Renal pelvis (tissue), 12 donors: ENCODE measurements at places on chromosomes 7 and 10.
A peak's percentile ranks its signal among the peaks of the same experiment; 100 is the strongest.

- peak; percentile 11 for DNase-seq
These were observed 847 bp downstream of the BTAF1 start for GRCh38 chr10:91924212-91925021.

GRCh38 chr10:34369120-34369519 lies 446.0 kb downstream of the PARD3 start:
- no peak for DNase-seq

GRCh38 chr7:71131256-71132126 lies 453 bp upstream of the GALNT17 start:
- peak; percentile 79 for DNase-seq

- DNase-seq = no peak
These were observed 9.4 kb downstream of the ASB13 start for GRCh38 chr10:5656737-5657579.

- DNase-seq = no peak
These were observed 15.1 kb downstream of the STEAP4 start for GRCh38 chr7:88291398-88292173.

DNA sequence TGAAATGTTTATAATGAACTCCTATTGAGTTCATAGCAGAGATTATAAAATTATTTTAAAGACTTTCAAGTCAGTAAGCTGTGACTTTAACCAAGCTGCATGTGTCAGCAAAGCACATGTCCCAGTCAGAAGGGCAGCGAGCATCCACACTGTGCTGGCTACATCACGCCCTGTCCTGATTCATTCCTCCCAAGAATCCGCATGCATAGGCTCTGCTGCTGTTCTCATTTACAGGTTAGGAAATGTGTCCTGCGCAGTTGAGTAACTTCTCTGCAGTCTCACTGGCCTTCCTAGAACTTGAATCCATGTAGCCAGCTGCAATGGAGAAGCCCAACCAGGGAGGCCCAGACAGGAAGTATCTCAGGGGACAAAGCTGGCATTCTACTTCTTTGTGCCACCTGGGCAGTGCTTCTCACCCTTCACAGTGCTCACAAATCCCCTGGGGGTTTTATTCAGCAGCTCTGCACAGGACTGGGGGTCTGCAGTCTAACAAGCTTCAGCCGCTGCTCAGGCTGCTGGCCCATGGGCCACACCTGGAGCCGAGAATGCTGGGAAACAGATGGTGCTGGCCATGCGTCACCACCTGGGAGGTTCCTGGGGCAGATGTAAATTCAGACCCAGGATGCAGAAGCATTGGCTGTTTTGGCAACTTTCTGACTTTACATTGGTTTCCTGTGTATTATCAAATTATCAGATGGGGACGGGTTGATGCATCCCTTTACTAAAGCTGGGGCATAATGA lies 192.8 kb upstream of the GDF10 start:
- DNase-seq = no peak

DNA sequence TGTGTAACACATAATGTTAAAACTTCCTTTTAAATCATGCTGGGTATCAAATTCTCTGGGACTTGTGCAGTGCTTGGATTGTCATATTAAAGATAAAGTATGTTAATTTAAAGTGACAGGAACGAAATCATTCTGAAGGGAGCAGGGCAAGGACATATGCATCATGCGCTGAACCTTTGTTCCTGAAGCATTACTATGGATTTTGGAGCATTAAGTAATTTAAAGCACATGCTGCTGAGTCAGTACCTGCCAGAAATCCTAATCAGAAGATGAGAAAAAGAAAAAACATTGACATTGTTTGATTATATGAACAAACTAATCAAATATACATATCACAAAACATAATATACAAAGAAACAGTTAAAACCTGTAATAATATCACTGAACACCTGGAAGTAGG lies 101.4 kb downstream of the MICU1 start:
- DNase-seq = no peak

- no peak for DNase-seq
These were observed 221.4 kb downstream of the ADARB2 start for GRCh38 chr10:1515780-1516491.

- DNase-seq = no peak
These were observed 51.3 kb downstream of the AOC1 start for GRCh38 chr7:150903606-150904005.

DNA sequence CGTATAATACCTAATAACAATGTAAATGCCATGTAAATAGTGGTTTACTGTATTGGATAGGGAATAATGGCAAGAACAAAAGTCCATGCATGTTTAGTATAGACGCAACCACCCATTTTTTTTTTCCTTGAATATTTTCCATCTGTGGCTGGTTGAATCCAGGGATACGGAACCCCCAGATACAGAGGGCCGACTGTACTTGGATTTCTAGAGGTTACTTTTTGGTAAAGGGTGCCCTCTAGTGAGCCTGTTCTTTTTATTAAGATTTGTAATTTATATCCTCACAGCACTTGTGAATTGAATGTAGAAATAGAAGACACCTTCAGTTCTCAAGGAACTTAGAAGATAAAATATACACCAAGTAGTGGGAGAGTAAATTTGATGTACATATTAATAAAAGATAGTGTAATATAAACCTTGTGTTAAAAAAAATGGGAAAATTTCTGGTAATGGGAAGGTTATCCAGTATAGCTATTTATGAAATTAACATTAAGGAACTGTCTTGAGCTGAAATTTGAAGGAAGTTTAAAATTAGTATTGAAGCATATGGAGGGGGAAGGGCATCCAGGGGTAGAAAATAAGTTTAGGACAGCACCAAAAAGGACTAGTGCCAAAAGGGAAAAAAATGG lies 32.0 kb downstream of the EXOC6 start:
- DNase-seq = peak; percentile 35

GRCh38 chr7:73703757-73704639 lies 15.5 kb downstream of the STX1A start:
- peak; percentile 68 for DNase-seq

GRCh38 chr10:127319271-127319670 lies 122.9 kb upstream of the INSYN2A start:
- DNase-seq = no peak

- no peak for DNase-seq
These were observed 33.5 kb downstream of the HYCC1 start for GRCh38 chr7:22980422-22980821.

- DNase-seq = no peak
These were observed 1024.2 kb downstream of the GRM8 start for GRCh38 chr7:126228356-126229061.

GRCh38 chr7:100063376-100063775 lies 13.8 kb downstream of the ZSCAN21 start:
- no peak for DNase-seq

DNA sequence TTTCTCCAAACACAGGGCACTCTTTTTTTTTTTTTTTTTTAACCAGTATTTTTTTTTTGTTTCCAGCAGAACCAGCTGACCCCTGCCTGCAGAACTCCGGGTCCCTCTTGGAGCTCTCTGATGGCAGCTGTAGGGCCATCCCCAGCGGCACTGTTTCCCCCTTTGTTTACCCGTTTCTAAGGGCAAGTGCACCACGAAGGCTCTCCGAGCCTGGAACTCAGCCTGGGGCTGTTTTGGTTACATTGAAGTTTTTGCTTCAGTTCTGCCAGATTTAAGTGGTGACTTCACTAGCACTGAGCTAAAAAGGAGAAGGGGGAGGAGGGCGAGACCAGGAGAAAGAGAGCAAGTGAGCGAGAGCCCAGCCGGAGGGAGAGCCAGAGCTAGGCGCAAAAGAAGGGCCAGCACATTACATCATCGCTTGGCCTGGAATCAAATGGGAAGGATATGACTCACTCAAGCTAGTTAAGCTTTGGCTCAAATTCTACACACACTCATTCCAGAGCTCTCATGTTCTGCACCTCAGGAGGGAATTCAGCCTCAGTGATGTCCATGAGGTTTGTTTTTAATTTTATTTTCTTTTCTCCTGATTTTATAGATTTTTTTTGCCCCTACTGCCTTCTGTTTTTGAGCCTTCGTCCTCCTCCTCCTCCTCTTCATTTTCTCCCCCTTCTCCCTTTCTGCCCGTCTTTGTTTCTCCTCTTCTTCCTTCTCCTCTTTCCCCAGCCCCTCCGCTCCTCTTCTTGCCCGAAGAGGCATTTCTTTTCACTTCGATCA lies 272.3 kb downstream of the TRIL start:
- DNase-seq = peak; percentile 95

DNA sequence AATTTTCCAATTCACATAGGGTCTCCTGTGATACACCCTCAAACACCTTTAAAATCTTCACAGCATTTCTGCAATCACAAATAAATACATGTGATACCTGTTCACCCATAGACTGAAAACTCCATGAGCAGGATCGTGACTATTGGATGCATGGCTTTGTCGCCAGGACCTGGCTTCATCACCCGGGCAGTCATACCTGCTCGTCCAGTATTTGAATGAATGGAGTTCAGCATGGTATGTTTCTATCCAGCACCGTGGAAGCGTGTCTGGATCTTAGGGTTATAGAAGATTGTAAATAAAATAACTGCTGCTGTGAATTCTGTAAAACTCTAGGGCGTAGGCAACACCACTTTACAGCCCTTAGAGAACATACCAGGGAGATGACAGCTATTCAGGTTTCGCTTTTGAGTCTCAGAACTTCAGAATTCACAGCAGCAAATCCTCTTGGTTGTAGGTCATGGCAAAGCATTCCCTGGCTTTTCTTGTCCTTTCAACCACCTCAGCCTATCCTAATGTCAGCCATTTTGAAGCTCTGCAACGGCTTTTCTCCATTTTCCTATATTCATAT lies 47.4 kb upstream of the USP6NL start:
- DNase-seq = no peak

- DNase-seq = no peak
These were observed 2.5 kb downstream of the SNCG start for GRCh38 chr10:86960863-86961434.

DNA sequence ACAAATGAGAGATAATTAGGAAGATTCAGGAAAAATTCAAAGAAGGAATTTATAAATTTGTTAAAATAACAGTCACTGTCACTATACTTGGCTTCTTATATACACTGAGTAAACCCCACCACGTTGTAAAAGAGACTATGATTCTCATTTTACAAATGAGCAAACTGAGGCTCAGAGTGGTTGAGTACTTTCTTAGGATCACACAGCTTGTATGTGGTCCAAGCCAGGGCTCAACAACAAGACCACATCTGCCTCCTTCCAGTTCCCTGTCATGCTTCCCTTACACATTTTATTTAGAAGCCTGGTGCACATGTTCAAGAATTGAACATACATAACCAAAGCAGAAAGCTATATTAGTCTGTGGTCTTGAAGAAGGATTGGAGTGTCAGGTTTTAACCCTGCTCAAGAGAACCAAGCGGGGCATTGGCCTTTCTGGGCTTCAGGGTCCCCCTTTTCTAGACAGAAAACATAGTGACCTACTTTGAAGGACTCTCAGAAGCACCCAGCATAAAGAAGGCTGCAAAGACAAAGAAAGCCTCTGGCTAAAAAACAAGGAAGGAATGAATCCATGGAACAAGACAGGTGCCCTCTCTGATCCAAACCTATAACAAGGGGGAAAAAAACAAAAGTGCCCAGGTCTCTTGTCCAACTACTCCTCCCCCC lies 846 bp downstream of the MRLN start:
- DNase-seq = no peak

GRCh38 chr7:136677471-136678365 lies 190.7 kb upstream of the CHRM2 start:
- DNase-seq = no peak

GRCh38 chr10:131089150-131089549 lies 222.4 kb downstream of the TCERG1L start:
- DNase-seq = no peak

- DNase-seq = no peak
These were observed 77.1 kb upstream of the PRKCQ start for GRCh38 chr10:6657196-6657595.

DNA sequence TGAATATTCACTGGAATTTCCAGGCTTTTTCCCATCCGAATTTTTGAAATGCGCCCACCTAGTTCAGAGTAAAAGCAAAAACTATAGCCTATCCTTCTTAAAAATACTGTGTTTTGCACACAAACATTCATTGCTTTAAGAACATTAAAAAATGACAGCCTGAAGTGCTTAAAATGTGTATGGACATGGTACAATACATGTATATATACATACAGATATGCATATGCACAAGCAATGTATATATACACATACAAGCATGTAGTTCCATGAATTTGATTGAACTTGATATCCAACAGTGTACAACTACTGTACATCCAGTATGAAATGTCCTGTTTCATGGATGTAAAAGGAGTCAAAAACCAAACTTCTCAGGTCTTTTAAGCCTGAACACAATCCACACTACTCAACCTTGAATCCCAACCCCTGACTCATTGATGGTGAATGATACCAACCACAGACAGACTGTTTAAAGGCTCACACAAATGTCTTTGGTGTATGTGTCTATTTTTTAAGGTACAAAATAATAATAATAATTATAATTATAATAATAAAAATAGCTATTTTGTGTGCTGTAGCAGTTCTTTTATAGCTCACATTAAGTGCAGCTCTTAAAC lies 14.8 kb downstream of the INHBA start:
- no peak for DNase-seq

DNA sequence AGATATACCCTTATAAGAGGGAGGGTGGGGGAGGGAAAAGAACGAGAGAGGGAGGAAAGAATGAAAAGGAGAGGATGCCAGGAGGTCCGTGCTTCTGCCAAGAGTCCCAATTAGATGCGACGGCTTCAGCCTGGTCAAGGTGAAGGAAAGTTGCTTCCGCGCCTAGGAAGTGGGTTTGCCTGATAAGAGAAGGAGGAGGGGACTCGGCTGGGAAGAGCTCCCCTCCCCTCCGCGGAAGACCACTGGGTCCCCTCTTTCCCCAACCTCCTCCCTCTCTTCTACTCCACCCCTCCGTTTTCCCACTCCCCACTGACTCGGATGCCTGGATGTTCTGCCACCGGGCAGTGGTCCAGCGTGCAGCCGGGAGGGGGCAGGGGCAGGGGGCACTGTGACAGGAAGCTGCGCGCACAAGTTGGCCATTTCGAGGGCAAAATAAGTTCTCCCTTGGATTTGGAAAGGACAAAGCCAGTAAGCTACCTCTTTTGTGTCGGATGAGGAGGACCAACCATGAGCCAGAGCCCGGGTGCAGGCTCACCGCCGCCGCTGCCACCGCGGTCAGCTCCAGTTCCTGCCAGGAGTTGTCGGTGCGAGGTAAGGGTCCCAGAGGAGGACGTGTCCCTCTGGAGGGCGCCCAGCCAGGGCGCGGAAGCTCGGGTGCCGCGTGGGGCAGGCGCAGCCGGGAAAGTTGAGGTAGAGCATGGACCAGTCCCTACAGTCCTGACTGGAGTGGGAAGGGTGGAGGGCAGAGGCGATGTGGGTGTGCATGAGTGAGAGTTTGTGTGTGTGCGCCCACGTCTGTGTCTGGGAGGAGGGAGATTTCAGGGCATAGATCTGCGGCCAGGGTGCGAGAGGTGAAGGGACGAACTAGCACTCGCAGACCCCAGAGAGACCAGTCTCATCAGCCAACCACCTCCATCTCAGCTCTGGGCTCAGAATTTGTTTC lies 844 bp downstream of the GRM3 start:
- no peak for DNase-seq
